Right renal cortex interstitium (tissue), 3 donors: ENCODE measurements at places on chromosomes 4 and X.

DNA sequence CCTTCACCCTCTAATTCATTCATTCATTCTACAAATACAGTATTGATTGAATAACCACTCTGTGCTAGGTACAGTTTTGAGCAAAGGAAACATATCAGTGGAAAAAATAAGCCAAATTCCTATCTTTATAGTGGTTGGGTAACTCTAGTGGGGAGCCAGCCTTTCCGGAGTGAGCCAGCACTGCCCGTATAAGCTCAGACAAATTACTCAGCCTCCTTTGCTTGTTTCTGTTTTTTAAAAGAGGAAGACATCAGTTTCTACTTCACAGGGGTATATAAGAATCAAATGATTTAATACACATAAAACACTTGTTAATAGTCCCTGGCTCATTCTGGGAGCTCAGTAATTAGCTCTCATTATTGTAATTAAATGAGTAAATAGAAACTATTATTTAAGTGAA, 238.2 kb upstream of the MAD2L1 start:
- no peak for DNase-seq

DNA sequence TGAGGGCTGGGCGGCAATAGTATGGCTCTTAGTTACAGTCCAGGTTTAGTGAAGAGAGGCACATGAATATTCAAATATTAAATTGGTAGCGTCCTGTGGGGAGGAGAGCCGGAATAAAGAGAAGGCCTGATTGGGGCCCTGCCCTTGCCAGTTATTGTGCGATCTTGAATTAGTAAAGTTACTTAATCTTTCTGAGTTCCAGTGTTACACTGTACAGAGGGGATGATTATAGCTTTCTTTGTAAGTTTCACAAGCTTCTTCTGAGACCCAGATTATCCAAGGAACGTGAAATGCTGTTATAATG, 1.2 kb downstream of the METAP1 start:
- DNase-seq: no peak

GRCh38 chrX:98141466-98141865, 1257.8 kb downstream of the RPA4 start:
- no peak for DNase-seq

GRCh38 chr4:103204111-103204510, 6.0 kb upstream of the CENPE start:
- DNase-seq: no peak

GRCh38 chrX:150486011-150486410, 82.4 kb upstream of the MTM1 start:
- no peak for DNase-seq

- no peak for DNase-seq
Measured at GRCh38 chr4:89119836-89120235, 8.5 kb downstream of the TIGD2 start.

DNA sequence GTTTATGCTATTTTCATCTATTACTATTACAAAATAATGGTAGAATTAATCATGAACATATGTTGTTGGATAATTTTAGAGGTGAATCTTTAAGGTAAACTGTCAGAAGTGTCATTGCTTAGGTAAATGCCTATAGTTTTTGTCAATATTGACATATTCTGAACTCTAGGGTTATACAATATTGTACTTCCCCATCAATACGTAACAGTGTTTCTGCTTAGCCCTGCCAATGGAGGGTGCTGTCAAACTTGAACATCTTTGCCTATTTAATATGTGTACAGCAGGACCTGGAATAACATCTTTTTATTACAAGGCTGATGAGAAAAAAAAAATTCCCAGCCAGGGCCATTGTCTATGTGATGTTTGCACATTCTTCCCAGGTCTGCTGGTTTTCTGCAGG, 40.8 kb downstream of the ARHGAP24 start:
- no peak for DNase-seq

- no peak for DNase-seq
Measured at GRCh38 chr4:8607603-8608481, 15.3 kb downstream of the CPZ start.

- DNase-seq: no peak
Measured at GRCh38 chr4:74545448-74545847, 100.5 kb downstream of the AREG start.

DNA sequence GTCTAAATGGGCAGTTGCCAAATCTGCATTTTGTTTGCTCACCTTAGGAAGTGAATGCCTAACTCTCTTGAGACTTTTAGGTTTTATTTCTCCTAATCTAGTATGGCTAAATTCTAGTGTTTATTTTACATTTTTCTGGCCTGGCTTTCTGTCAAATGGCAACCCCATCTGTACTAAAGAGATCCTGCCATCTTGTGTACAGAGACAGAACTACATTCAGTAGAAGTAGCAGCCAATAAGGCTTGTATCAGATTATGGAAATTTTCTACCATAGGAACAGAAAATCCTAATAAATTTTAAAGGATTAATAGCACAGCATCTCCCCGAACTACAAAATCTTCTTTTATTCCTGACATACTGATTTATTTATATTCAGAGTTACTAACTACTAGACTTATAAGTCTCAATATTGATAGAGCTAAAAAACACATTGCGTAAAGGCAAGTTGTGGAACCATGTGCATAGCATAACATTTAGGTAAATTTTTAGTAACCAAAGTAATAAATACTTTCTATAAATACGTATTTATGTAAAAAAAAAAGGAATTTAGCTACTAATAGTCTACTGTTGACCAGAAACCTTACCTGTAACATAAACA, 45.5 kb downstream of the TMEM144 start:
- DNase-seq: peak; percentile 24

DNA sequence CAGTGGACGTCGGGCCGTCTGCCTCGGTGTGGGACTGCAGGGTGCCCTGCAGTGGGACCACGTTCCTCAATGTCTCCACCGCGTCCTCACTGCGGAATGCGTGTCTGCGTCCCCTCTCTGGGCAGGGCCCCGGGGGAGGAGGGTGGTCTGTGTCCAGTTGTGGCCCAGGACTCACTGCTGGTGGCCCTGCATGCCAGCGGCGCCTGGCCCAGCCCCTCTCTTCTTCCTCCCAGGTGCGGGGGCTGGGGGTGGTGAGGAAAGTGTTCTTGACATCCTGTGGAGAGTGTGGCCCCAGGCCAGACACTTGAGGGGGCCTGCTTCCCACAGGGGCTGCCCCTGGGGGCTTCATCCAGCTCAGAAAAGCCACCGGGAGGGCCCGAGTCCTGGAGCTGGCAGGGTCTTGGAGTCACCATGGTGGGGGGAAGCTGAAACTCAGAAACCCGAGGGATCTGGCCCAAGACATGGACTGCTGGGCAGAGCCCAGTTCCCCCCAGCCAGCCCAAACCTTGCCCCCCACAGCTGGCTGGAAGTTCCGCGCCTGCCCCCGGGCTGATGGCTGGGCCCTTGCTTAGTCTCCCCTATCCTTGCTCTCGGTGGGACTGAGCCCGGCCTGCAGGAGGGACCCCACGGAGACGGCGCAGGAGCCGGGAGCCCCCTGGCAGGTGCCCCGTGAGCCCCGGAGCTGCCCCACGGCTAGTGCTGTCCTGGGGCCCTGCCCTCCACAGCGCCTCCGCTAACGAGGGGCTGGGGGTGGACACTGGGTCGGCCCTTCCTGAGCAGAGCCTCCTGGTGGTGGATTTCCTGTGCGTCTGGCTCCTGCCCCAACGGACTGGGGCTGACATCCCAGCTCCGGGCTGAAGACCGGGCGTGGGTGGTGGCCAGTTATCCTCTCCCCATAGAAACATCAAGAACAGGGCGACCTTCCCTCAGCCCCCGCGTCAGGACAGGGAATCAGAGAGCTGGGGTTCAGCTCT, 2.9 kb downstream of the DOK7 start:
- DNase-seq: no peak
